ENCODE measurements at places on chromosomes 7 and 10.

GRCh38 chr7:95549818-95550529, 46.3 kb downstream of the PDK4 start:
- no peaks in the 10 kb centered on the region for H3K4me1 ChIP-seq
- H3K4me3 ChIP-seq = no peak overlapping the region
- H3K27ac ChIP-seq = no peak overlapping the region
- H3K27me3 ChIP-seq = no peaks in the 10 kb centered on the region
- H3K36me3 ChIP-seq = no peaks in the 10 kb centered on the region

GRCh38 chr7:116530107-116530820, 5.4 kb downstream of the CAV1 start:
- peaks cover 14% of the 10 kb centered on the region for H3K4me1 ChIP-seq
- no peak overlapping the region for H3K4me3 ChIP-seq
- no peaks in the 10 kb centered on the region for H3K36me3 ChIP-seq
- no peak overlapping the region for H3K27ac ChIP-seq

- peaks cover 37% of the 10 kb centered on the region for H3K4me1 ChIP-seq
- H3K27ac ChIP-seq = no peak overlapping the region
- no peak overlapping the region for H3K4me3 ChIP-seq
- no peak for DNase-seq
- peaks cover 54% of the 10 kb centered on the region for H3K27me3 ChIP-seq
- H3K36me3 ChIP-seq = no peaks in the 10 kb centered on the region
Observed at GRCh38 chr10:21518641-21519396, 6.7 kb downstream of the SKIDA1 start.

DNA sequence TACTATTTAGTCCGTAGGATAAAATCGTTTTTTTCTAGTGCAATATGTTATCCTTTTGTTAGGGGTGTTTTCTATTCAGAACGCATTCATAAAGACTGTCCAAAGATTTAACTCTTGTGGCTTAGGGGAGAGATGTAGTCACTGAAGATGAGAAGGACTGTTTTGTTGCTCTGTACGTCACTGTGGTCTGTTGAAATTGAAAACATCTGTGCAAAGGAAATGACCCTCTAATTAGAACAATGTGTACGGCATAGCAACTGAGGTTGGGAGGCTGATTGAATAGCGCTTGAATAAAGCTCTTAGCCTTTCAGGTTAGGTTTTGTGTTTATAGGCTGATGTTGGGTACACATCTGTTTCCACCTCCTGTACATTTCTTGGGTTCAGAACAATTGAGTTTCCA, 453.4 kb upstream of the AKR1E2 start:
- peak; percentile 10 for DNase-seq
- H3K4me3 ChIP-seq = no peak overlapping the region
- no peaks in the 10 kb centered on the region for H3K36me3 ChIP-seq
- H3K27ac ChIP-seq = no peak overlapping the region

DNA sequence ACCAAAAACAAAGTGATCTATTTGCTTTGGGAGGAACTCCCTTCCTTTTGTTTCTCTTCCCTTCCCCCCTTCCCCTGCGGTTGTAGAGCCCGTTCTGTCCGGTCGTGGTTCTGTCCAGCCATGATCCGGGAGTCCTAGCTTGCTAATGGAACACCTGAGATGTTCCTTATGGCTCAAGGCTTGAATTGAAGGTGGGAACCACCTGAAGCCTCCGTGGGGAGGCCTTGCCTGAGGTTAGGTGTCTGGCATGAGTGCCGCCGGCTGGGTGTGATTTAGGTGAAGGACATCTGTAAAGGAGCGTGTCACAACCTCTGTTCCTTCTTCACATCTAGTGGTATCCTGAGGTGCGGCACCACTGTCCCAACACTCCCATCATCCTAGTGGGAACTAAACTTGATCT, 46.2 kb downstream of the DAGLB start:
- no peak overlapping the region for H3K27ac ChIP-seq
- DNase-seq = no peak
- no peaks in the 10 kb centered on the region for H3K27me3 ChIP-seq
- H3K4me3 ChIP-seq = no peak overlapping the region
- peaks cover 58% of the 10 kb centered on the region for H3K36me3 ChIP-seq
- peaks cover 9% of the 10 kb centered on the region for H3K4me1 ChIP-seq

DNA sequence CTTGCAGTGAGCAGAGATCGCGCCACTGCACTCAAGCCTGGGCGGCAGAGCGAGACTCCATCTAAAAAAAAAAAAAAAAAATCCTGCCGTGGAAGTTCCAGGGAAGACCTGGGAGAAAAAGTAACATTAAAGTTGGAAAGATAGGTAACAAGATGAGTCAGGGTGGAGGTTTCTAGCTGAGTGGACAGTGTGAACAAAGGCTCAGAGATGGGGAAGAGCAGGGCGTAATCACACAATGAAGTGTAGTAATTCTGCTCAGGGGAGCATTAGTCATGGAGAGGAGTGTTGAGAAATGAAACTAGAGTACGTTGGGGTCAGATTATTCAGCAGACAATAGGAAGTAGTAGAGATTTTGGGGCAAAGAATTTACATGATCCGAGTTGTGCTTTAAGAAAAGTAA, 21.6 kb upstream of the WASL start:
- H3K27me3 ChIP-seq = no peaks in the 10 kb centered on the region
- no peaks in the 10 kb centered on the region for H3K36me3 ChIP-seq
- H3K4me3 ChIP-seq = no peak overlapping the region
- H3K27ac ChIP-seq = no peak overlapping the region
- DNase-seq = no peak
- no peaks in the 10 kb centered on the region for H3K4me1 ChIP-seq

DNA sequence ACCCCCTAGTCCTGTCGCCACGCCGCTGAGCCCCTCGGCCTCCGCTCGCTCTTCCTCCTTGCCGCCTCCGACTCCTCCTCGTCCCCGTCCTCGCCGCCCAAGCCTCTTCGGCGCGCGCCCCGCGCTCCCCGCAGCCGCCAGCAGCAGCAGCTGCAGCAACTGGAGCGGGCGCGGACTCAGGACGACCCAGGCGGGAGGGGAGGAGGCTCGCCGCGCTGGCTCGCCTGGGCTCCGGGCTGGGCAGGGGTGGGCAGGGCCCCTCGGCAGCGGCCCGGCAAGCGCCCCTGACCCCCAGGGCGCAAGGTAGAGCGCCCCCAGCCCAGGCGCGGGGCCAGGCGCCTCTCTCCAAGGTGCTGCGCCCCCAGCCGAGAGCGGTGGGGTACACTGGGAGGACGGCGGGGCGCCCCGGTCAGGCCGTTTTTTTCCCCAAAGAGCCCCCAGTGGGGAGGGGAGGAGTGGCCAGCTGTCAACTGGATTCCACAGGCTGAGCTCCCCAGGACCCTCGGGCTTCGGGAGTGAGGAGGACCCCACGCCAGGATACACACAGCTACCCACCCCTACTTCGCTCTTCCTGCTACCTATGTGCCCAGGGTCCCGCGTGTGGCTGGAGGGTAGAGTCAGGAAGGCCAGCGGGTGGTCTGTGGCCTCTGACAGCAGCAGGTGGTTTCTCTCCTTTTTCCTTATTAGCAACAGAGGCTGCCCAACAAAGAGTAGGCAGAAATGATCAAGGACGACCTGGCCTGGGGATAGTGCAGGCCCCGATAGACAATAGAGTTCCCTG, 903 bp upstream of the KCNMA1 start:
- no peak overlapping the region for H3K4me3 ChIP-seq
- no peaks in the 10 kb centered on the region for H3K36me3 ChIP-seq
- H3K27me3 ChIP-seq = peaks cover 5% of the 10 kb centered on the region
- no peaks in the 10 kb centered on the region for H3K4me1 ChIP-seq

DNA sequence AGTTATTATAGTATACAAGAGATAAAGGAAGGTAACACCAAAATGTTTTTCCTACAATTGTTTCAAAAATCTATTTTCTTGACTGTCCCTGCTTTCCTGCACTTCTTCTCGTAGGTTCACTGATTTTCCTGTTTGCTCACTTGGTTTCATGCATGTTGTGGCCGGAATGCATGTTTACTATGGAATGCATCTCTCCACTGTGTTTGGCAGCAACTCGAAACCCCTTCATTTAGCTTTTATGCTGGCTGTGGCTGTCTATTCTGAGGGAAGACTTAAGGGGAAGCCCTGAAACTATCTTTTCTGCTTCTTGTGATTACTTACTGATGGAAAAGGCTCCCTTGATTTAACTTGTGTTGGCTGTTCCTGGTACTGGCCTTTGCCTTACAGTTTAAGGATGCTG, 120.3 kb downstream of the NRG3 start:
- no peak for DNase-seq
- H3K27me3 ChIP-seq = no peaks in the 10 kb centered on the region
- H3K4me3 ChIP-seq = no peak overlapping the region
- H3K27ac ChIP-seq = no peak overlapping the region

GRCh38 chr7:155660059-155660757, 15.7 kb downstream of the RBM33 start:
- H3K27ac ChIP-seq = no peak overlapping the region
- no peaks in the 10 kb centered on the region for H3K27me3 ChIP-seq
- no peaks in the 10 kb centered on the region for H3K36me3 ChIP-seq
- H3K4me1 ChIP-seq = peaks cover 80% of the 10 kb centered on the region
- no peak for DNase-seq

DNA sequence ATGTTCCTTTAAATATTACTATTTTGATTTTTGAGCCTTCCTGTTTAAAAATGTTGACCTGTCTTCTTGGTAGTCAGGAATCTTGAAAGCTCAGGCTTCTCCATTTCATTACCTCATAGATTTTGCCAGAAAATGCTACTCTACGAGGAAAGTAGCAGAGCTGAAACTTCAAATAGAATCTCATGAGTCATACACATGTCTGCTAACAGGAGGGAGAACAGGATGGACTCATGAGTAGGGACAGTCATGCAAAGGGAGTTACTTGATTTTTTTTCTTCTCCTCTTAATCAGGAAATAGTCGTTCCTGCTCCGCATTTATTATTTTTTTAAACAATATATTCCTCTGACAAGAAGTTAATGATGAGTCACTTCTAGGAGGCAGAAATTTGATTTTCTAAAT, 37.0 kb upstream of the MINDY3 start:
- peaks cover 7% of the 10 kb centered on the region for H3K27me3 ChIP-seq
- no peak for DNase-seq
- H3K27ac ChIP-seq = no peak overlapping the region
- H3K4me1 ChIP-seq = no peaks in the 10 kb centered on the region
- H3K4me3 ChIP-seq = no peak overlapping the region

- DNase-seq = no peak
- H3K27ac ChIP-seq = no peak overlapping the region
- no peak overlapping the region for H3K4me3 ChIP-seq
- no peaks in the 10 kb centered on the region for H3K36me3 ChIP-seq
Observed at GRCh38 chr7:2567679-2568278, 9.0 kb downstream of the IQCE start.

DNA sequence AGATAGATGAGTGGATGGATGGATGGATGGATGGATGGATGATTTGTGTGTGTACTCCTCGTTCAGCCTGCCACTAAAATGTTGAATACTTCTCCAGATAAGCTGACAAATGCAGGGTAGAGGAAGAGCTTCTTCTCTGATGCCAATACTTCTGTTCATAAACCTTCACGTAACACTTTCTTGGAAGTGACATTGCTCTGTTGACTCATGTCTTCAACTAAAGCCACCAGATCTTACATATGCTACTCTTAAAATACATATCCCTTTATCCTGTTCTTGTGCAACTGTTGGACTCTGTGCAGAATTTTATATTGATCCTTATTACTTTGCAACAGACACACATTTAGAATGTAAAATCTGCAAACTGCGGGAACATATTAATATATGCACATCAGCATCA, 26.9 kb downstream of the PIK3AP1 start:
- H3K4me3 ChIP-seq = no peak overlapping the region
- no peaks in the 10 kb centered on the region for H3K27me3 ChIP-seq
- no peaks in the 10 kb centered on the region for H3K36me3 ChIP-seq
- no peak overlapping the region for H3K27ac ChIP-seq
- no peak for DNase-seq

DNA sequence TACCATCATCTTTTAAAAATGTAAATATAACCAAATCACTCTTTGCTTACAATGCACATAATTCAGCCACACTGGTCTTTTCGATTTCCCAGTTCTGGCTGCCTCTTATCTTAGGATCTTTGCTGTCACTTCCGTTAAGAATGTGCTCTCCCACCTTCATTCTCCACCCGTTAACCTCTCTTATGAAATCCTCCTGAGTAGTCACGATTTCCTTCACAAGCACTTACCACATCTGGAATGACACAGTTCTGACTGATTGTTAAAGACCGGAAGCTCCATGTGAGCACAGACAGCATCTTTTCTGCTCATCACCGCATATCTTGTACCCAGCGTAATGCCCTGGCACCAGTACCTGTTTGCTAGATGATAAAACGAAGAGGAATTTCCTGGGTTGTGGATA, 84.3 kb downstream of the CUL2 start:
- DNase-seq = no peak
- no peaks in the 10 kb centered on the region for H3K27me3 ChIP-seq
- H3K4me3 ChIP-seq = no peak overlapping the region

DNA sequence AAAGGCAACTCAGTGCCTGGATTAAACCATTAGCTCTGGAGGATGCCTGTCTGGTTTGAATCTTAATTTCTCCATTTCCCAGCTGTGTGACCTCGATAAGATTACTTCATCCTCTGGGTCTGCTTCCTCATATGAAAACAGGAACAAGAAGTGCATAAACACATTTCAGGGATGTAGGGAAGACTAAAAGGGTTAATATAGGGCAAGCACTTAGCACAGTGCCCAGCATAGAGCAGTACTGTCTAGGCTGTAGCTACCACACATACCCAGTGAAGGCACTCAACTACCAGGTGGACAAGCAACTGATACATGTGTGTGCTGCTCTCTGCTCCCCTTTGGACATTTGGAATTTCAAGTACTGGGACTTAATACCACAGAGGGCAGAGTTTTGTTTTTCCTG, 85.4 kb downstream of the KCNMA1 start:
- DNase-seq = no peak
- H3K4me3 ChIP-seq = no peak overlapping the region
- H3K27me3 ChIP-seq = no peaks in the 10 kb centered on the region
- no peaks in the 10 kb centered on the region for H3K36me3 ChIP-seq

GRCh38 chr10:108905821-108906220, 1017.5 kb downstream of the XPNPEP1 start:
- no peak overlapping the region for H3K4me3 ChIP-seq
- H3K36me3 ChIP-seq = no peaks in the 10 kb centered on the region
- no peak overlapping the region for H3K27ac ChIP-seq

DNA sequence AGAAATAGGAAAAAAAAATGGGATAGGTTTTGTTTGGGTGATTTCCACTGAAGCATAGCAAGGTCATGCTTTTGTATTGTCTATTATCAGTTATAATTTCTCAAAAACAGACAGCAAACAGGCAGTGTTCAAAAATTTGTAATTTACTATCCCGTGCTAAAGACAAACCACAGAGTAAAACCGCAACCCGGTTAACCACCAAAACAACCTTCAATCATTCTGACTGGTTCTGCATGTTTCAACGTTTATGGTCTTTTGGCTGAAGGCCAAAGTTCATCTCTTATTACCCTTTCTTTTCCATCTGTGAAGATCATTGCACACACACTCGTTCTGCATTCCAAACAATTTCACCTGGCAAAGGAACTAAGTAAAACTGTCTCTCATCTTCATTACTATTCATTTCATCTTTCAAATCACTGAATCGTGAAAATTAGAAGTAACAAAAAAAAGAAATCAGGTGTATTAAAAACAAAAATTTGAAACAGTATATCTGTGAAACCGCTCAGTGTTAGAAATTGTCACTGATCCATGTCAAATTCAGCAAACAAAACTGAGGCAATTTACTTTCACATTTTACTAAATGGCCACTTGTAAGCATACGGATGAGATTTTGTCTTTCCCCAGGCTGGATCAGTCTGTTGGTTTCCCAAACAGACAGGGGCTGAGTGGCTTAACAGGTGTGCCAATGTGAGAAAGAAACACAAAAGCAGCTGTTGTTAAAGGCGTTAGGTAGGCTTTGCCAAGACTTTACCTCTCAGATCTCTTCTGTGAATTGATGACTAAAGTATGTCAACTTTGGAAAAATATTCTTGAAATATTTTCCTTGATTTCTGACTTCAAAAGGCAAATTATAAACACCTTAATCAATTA, 539.6 kb downstream of the CNTNAP2 start:
- no peaks in the 10 kb centered on the region for H3K4me1 ChIP-seq
- H3K4me3 ChIP-seq = no peak overlapping the region
- H3K36me3 ChIP-seq = no peaks in the 10 kb centered on the region
- DNase-seq = no peak
- H3K27ac ChIP-seq = no peak overlapping the region

All from CD4-positive, alpha-beta memory T cell (primary cell).